ENCODE measurements at places on chromosomes 4 and X. TPM values are rescaled to one million over a fixed set of nuclear protein-coding genes. Genes with fewer than 3 reads are reported as not detected.

DNA sequence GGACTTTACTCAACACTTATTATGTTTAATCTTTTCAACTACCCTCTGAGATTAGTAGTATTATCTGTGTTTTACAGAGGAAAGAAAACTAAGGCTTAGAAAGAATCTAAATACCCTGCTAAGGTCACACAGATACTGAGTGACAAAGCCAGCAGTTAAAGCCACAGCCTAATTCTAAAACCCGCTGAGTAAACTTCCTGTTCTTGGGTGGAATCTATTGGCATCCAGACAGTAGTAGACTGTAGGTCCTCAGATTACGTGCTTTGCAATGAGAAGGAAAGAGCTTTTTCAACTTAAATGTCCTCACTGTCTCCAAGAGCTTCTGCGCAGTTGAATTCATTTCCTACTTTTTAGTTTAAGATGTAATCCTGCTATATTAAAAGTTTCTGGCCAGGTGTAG is 126.0 kb downstream of the TENM3 start:
- no peak for DNase-seq
- H3K4me3 ChIP-seq, result no peak overlapping the region
- no peaks in the 10 kb centered on the region for H3K27me3 ChIP-seq
- no peak overlapping the region for H3K27ac ChIP-seq
- no peaks in the 10 kb centered on the region for H3K4me1 ChIP-seq

- peaks cover 3% of the 10 kb centered on the region for H3K4me1 ChIP-seq
- DNase-seq, result no peak
- H3K36me3 ChIP-seq, result peaks cover 11% of the 10 kb centered on the region
- no peak overlapping the region for H3K27ac ChIP-seq
- H3K27me3 ChIP-seq, result no peaks in the 10 kb centered on the region
Measured at GRCh38 chr4:147913137-147913536, 181.2 kb downstream of the ARHGAP10 start.

DNA sequence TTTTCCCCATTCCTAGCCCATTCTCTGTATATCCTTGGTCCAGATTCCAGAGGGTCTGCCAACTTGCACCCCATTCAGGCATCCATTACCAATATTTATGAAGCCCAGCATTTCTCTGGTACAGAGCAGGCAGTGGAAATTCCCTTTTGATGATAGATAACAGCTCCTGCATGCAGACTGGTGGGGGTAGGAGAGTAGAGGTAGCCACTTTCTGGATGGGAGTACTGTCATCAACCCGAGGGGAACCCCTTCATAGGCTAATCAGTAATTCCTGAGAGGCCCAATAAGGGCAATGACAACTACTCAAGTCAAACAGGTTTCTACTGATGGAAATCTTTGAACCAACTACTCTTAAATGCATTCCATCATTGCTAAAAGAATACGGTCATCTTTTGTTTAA is 63.7 kb downstream of the COL25A1 start:
- no peak overlapping the region for H3K4me3 ChIP-seq
- H3K27ac ChIP-seq, result no peak overlapping the region
- peaks cover 10% of the 10 kb centered on the region for H3K27me3 ChIP-seq
- no peaks in the 10 kb centered on the region for H3K36me3 ChIP-seq
- DNase-seq, result no peak
- no peaks in the 10 kb centered on the region for H3K4me1 ChIP-seq

DNA sequence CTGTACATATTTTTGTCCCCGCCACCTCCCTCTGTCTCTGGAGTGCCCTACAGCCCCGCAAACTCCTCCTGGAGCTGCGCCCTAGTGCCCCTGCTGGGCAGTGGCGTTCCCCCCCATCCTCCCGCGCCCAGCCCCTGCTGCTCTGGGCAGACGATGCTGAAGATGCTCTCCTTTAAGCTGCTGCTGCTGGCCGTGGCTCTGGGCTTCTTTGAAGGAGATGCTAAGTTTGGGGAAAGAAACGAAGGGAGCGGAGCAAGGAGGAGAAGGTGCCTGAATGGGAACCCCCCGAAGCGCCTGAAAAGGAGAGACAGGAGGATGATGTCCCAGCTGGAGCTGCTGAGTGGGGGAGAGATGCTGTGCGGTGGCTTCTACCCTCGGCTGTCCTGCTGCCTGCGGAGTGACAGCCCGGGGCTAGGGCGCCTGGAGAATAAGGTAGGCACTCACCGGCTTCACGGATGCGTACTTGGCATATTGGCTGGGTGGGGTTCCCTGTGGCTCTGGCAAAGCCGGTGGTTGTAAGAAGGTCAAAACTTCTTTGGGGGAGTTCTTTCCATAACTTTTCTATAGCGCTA is 653 bp downstream of the HHIP start:
- H3K4me3 ChIP-seq, result peak overlapping the region; percentile 72
- no peak overlapping the region for H3K27ac ChIP-seq
- no peaks in the 10 kb centered on the region for H3K36me3 ChIP-seq
- peaks cover 23% of the 10 kb centered on the region for H3K4me1 ChIP-seq

DNA sequence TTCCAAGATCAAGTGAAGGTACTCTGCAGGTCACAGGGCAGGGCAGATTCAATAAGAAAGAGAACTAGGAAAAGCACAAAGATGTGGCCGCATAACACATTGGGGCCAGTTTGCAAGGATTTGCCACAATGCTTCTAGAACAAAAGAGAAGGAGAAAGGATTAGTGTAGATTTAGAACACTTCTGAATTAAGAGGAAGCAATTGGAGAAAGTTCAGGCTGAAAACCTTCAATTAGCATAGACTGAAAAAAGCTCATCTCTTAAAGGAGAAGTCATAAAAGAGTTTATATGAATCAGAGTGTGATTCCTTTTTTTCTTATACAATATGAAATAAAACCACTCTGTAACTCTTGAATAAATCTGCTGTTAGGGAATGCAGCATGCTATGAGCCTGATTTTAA is 215.6 kb upstream of the FAT1 start:
- no peaks in the 10 kb centered on the region for H3K27me3 ChIP-seq
- no peaks in the 10 kb centered on the region for H3K4me1 ChIP-seq
- no peak for DNase-seq
- H3K36me3 ChIP-seq, result no peaks in the 10 kb centered on the region
- no peak overlapping the region for H3K27ac ChIP-seq
- H3K4me3 ChIP-seq, result no peak overlapping the region

DNA sequence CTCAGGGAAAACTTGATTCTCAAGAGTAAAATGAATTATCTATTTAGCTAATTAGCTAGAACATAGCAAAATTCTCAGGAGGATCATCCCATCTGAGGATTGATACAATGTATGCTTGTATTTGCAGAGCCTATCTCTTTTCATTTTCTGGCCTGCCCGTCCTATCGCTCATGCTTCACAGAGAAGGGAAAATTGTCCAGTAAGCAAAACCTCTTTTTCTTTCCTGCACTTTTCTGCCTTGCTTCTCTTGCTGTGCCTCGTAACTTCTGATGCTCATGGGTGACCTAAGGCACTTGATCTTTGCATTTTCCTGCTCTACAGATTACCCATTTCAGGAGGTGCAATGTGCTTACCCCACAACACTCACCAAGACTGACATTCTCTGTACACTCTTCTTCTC is 88.1 kb downstream of the GBA3 start:
- H3K36me3 ChIP-seq, result no peaks in the 10 kb centered on the region
- H3K4me3 ChIP-seq, result no peak overlapping the region
- DNase-seq, result no peak
- H3K27me3 ChIP-seq, result no peaks in the 10 kb centered on the region

- H3K36me3 ChIP-seq, result no peaks in the 10 kb centered on the region
- no peak overlapping the region for H3K27ac ChIP-seq
- H3K4me1 ChIP-seq, result no peaks in the 10 kb centered on the region
- H3K4me3 ChIP-seq, result no peak overlapping the region
Measured at GRCh38 chr4:37008199-37008598, 236.3 kb upstream of the NWD2 start.

GRCh38 chrX:146435472-146435871 is 374.1 kb upstream of the CXorf51B start:
- no peak overlapping the region for H3K4me3 ChIP-seq
- H3K27me3 ChIP-seq, result no peaks in the 10 kb centered on the region
- DNase-seq, result no peak
- H3K27ac ChIP-seq, result no peak overlapping the region

DNA sequence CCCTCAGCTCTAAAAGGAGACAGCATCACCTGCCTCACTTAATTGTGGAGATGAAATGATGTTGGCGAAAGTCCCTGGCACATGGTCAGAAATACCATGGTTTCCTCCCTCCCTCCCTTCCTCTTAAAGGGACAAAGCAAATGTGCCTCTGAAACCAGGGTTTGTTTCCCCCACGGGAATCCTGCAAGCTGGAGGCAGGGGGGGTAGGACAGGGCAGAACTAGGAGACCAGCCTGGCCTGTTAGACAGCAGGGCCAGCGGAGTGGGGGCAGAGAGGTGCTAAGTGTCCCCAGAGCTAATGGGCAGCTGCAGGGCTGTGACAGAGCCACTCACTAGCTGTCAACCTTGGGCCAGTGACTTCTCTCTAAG is 5.7 kb downstream of the RTL5 start:
- H3K4me1 ChIP-seq, result peaks cover 55% of the 10 kb centered on the region
- H3K27me3 ChIP-seq, result peaks cover 29% of the 10 kb centered on the region
- DNase-seq, result no peak
- no peak overlapping the region for H3K27ac ChIP-seq

GRCh38 chr4:145808021-145808650 is 128.2 kb downstream of the C4orf51 start:
- peaks cover 38% of the 10 kb centered on the region for H3K36me3 ChIP-seq
- peak overlapping the region; percentile 76 for H3K27ac ChIP-seq
- peaks cover 33% of the 10 kb centered on the region for H3K4me1 ChIP-seq
- peak; percentile 28 for DNase-seq
- H3K27me3 ChIP-seq, result no peaks in the 10 kb centered on the region

- H3K4me1 ChIP-seq, result peaks cover 59% of the 10 kb centered on the region
- DNase-seq, result peak; percentile 46
- H3K36me3 ChIP-seq, result no peaks in the 10 kb centered on the region
- H3K27me3 ChIP-seq, result no peaks in the 10 kb centered on the region
Measured at GRCh38 chrX:154313147-154313546, 17.6 kb downstream of the TKTL1 start.

- H3K4me1 ChIP-seq, result no peaks in the 10 kb centered on the region
- no peaks in the 10 kb centered on the region for H3K36me3 ChIP-seq
- no peak overlapping the region for H3K4me3 ChIP-seq
- no peak for DNase-seq
Measured at GRCh38 chr4:171812333-171812664, 905 bp upstream of the GALNTL6 start.

DUX4 gene
- total RNA-seq, result not detected

TMEM35A gene
- total RNA-seq, result not detected

Measured in activated CD4-positive, alpha-beta memory T cell treated with anti-CD3 and anti-CD28 coated beads, Interleukin-2, amount 10 ng/mL, durations not matched to agents 7 days and 5 days (primary cell).